Upper lobe of right lung (tissue), 1 donor: ENCODE measurements at places on chromosomes 16 and 17.

DNA sequence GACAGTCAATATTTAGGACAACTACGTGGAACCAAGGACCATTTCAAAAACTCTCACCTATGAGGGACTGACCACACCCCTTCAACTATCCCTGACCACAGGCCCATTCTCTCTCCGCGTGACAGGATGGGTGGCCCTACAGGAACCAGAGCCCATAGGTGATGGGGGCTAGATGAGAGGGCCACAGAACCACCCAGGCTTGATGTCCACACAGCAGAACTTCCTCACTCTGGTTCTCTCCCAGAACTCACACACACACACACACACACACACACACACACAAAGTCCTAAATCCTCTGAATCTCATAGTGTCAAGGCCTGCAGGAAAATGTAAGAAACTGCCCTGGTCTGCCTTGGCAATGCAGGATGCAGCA, 1.5 kb downstream of the ZNF319 start:
- DNase-seq, result peak; percentile 46

- no peak for DNase-seq
Observed at GRCh38 chr17:28956861-28957260, 5.5 kb upstream of the PHF12 start.

GRCh38 chr17:49487183-49487582, 7.9 kb upstream of the NGFR start:
- no peak for DNase-seq

GRCh38 chr16:28090646-28091377, 27.3 kb upstream of the GSG1L start:
- DNase-seq, result no peak

DNA sequence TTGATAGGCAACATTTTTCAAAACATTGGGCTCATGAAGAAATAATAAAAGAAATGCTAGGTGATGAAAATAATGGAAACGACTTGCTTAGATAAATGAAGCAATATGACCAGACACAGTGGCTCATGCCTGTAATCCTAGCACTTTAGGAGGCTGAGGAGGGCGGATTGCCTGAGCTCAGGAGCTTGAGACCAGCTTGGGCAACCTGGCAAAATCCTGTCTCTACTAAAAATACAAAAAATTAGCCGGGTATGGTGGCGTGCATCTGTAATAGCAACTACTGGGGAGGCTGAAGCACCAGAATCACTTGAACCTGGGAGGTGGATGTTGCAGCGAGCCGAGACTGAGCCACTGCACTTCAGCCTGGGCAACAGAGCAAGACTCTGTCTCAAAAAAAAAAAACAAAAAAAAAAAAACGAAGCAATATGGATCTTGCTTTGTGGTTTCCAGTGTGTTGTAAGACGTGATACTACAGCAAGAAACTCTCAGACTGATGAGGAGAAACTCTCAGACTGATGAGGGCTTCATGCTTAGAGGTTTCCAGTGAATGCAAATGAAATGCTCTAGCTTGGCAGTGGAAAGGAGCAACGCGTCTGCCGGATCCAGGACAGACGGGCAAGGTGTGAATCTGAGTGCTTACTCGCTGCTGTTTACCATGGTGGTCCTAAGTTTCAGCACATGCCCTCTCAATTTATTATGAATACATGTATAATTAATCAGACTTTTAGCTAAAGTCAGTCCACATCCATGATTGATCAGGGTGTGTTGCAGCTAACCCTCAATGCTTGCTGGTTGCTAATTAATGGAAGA, 11.5 kb upstream of the IGF2BP1 start:
- DNase-seq, result peak; percentile 27

DNA sequence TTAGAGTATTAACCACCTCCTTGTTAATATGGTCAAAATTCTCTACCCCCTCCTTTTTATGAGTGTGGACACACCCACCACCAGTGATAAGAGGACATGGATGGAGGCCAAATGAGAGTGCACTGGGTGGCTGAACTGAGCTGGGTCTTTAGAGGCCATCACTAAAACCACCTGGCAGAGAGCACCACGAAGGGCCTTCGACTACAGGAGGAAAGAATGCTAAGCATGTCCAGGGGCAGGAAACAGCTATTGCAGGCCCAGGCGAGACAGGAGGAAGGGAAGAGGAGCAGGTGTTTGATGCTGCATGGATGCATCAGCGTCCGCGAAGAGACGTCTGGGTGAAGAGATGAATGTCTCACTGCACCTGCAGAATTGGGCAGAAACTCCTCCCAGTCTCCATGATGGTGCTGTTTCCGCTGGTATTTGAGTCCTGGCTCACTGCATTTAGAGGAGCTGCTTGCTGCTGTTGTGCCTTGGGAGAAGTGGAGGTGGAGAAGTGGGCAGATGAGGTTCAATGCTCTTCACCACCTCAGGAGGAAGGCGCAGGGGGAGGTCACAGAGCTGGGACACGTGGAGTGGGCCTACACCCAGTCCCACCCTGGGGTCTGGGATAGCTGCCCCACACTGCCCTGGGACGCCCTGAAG, 33.2 kb downstream of the SPHK1 start:
- DNase-seq, result peak; percentile 30

DNA sequence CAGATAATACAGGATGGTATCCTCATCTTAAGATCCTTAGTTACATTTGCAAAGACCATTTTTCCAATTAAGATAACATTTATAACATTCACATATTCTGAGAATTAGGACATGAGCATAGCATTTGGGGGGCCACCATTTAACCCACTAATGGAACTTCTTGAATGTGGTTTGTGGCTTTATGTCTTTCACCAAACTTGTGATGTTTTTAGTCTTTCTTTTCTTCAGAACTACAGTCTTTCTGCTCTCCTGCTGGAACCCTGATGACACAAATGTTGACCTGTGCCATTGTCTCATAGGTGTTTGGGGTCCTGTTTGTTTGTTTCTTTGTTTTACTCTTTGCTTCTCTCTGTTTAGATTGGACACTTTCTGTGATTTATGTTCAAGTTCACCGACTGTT, 23.2 kb downstream of the COX11 start:
- no peak for DNase-seq

DNA sequence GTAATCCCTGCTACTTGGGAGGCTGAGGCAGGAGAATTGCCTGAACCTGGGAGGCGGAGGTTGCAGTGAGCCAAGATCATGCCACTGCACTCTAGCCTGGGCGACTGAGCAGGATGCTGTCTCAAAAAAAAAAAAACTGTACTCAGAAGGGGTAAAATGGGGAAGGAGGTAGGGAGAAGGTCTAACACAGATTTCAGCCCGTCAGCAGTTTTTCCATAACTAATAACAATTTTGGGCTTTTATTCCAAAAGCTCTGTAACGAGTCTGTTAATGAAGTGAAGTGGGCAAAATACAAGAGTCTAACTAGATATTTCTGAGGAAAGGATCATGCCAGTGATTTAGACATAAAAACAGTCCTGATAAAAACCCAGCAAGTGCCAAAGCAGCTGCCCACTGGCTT, 10.8 kb downstream of the ZNF821 start:
- no peak for DNase-seq

DNA sequence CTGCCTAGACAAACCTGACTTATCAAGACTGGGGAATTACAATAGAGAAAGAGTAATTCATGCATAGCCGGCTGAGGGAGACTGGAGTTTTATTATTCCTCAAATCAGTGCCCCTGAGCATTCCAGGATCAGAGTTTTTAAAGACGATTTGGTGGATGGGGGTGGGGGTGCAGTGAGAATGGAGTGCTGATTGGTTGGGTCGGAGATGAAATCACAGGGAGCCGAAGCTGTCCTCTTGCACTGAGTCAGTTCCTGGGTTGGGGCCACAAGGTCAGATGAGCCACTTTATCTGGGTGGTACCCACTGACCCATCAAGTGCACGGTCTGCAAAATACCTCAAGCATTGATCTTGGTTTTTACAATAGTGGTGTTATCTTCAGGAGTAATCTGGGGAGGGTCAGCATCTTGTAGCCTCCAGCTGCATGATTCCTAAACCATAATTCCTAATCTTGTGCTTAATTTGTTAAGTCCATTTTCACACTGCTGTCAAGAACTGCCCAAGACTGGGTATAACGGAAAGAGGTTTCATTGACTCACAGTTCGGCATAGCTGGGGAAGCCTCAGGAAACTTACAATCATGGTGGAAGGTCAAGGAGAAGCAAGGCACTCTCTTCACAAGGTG, 69.6 kb downstream of the MARF1 start:
- DNase-seq, result no peak

- DNase-seq, result peak; percentile 16
Observed at GRCh38 chr16:84451781-84452180, 52.7 kb downstream of the MEAK7 start.

DNA sequence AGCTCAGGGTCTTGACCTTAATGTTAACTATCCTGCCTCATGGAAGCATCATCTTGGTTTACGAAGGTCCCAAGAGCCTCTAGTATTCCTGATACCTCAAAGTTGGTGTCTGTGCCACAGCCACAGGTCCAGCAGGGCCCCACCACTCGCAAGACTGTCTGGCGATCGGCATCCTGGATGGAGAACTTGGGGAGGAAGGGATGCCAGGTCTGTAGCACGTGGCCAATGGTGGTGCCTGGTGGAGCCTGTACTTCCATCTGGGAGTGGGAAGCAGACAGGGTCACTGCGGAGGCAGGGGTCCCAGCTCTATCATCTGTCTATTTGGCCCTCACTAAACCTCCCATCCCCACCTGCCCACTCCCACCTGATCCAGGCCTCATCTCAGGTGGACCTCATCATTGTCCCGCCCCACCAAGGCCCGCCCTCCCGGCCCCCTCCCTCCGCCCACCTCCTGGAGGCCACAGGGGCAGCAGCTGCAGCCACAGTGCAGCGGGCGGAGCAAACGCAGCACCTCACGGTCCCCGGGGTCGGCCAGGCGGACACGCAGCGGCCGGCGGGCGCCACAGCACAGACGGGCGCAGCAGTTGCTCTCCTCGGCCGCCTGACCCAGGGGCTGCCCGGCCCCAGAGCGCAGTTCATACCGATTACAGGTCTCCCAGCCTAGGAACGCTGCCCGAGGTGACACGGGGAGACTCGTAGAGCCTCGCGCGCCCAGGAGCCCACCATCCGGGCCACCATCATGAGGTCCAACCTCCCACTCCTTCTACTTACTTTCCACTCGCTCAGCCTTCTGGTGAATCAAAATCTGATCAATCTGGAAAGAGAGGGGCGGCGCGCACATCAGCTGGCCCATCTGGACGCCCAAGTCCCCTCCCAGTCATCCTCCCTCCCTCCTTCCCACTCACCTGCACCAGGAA, 1.4 kb downstream of the PLSCR3 start:
- no peak for DNase-seq

DNA sequence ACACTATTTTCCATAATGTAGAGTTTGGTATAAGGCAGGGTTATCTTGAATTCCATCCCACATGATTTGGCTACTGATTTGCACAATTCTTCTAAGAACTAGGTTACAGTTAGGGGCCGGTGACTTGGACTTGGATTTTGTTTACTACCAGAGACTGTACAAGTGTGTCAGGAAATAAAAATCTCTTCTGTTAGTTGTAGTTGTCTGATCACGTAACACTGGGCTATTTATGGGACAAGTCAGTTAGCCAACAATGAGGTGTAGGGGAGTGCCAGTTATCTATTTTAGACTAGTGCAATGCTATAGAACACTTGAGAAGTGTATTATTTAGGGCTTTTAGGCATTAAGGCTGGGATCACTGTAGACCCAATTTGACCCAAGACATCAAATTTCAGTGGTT, 39.7 kb upstream of the GHDC start:
- DNase-seq, result no peak

- DNase-seq, result no peak
Observed at GRCh38 chr16:64975821-64976220, 146.0 kb downstream of the CDH11 start.

GRCh38 chr17:47831934-47832327, 461 bp downstream of the LRRC46 start:
- no peak for DNase-seq

DNA sequence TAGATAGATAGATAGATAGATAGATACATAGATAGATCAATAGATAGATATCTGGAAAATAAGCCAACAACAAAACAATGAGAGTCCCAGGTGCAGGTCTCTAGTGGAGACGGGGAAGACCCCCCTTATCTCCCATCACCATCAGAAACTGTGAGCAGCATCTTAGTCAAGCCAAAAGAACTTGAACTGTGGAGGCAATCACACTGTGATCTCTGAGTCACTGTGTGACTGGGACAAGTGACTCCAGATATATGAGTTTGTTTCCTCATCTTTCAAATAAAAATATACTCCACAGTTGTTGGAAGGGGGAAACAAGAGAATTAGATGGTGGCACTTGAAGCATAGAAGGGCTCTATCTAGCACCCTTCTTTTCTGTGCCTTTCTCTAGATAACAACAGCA, 42.1 kb downstream of the NOG start:
- DNase-seq, result no peak

GRCh38 chr17:40349477-40349894, 15.1 kb downstream of the GJD3 start:
- no peak for DNase-seq

GRCh38 chr17:52276381-52277008, 118.0 kb upstream of the CA10 start:
- no peak for DNase-seq

DNA sequence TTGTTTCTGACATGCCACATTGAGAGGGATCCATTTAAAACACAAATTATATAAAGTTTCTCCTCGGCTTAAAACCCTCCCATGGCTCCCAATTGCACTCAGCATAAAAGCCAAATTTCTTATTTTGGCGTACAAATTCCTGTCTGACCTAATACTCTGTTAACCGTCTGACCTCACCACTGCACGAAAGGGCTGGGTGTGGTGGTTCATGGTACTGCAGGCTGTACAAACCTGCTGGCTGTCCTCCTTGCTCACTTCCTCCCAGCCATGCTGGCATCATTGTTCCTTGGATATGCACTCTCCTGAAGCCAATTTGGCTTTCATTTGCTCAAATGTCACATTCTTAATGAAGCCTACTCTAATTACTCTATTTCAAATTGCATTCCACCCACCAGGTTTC, 301.6 kb upstream of the C16orf82 start:
- DNase-seq, result no peak

DNA sequence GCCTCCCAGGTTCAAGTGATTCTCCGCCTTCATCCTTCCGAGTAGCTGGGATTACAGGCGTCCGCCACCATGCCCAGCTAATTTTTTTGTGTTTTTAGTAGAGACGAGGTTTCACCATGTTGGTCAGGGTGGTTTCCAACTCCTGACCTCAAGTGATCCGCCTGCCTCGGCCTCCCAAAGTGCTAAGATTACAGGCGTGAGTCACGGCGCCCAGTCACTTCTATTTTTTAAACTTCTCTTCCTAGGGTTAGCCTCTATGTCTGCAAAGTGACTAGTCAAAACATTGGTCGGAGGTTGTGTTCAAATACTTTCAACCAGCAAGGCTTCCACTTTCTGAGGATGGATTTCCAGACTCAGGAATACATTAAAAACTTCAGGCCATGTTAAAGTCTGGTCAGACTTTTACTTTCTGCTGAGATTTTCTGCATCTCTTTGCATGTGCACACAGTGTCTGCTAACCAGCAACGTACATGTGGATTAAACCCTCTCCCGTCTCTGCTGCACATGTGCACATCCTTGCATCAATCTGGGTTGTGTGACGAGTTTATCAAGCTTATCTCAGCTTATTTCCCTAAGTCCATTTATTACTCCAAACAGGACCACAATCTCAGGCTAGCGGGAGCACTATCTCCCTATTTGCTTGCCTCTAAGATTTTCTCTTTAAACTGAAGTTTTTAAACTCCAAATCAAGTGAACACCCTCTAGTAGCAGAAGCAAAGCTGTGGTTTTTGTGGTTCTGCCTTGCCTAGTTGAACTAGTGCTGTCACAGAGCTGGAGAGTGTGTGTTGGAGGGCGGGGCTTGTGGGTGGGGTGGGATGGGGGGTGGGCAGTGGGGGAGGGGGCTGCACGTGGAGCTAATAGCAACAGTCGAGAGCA, 525.2 kb upstream of the GOT2 start:
- DNase-seq, result no peak
